Muscle of back (tissue), 13 donors: ENCODE measurements at places on chromosomes 2 and 18. TPM values are rescaled to one million over a fixed set of nuclear protein-coding genes. Genes with fewer than 3 reads are reported as not detected.

DNA sequence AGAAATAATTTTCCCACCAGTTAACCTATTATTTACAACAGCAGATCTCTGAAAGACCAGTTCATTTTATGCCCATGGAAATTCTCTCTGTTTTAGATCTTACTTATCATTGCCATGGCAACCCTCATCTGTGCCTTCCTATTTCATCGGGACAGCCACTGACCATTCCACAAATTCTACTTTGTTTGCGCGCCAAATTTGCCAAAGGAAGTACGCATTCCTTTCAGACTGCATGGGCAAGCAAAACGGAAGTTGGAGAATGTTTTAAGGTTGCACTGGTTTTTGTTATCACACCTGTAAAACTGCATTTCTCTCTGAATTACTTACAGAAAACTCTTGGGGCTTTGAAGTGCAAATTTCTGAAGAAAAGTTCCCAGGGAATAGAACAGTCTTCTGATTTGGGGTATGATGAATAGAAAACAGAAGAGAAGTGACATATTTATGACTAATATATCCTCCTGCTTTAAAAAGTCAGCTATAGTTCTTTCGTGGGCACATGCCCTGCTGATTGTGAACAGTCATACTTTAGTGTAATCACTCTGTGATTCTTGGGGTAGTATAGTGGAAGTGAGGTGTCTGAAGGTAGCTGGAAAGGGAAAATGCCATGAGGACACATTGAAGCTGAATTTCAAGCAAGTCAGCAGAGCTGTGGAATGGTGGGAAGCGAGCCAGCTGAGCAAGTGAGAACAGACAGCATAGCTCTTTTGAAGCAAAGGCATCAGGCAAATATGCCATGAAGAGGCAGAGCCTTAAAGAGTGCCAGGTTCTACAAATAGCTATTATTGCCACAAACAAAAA lies 20.9 kb downstream of the NETO1 start:
- DNase-seq: peak; percentile 4

DNA sequence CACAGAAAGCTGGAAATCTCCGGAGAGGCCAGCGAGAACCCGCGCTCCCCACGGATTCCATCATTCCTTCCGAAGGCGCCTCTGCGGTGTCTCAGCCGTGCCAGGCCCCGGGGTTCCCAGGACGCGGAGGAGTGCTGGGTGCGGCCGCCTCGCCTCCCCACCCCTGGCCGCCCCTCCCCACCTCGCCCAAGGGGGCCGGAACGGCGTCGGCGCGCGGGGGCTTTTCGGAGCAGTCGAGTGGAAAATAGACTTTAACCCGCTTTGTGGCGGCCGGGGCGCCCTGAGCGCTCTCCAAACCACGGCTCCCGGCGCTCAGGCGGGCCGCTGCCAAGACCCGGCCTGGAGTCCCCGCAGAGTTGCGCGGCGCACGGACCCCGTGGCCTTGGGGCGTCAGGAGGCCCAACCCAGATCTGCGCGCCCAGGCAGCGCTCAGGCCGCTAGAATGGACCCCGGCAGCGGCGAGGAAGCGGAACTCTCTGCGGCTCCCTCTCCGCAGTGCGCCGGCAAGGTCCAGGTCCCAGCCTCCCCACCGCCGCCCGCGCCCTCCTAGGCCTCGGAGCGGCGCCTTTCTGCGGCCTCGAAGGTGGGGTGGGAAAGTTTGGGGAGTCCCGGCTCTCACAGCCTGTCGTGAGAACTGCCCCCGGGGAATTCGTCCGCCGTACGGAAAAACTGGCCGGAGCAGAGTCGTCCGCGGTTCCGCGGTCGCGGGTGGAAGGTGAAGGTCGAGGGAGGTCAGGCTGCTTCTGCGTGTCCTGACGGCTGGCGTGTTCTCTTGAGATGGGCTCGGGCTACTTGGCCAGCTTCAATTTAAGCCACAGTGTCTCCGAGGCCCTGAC lies 1.2 kb upstream of the EMX1 start:
- DNase-seq: peak; percentile 71

GRCh38 chr2:9905413-9905812 lies 46.1 kb upstream of the GRHL1 start:
- no peak for DNase-seq

GRCh38 chr2:98087447-98088020 lies 567 bp downstream of the VWA3B start:
- DNase-seq: no peak

The AFG3L2 gene
- polyA plus RNA-seq: 45.4 TPM

DNA sequence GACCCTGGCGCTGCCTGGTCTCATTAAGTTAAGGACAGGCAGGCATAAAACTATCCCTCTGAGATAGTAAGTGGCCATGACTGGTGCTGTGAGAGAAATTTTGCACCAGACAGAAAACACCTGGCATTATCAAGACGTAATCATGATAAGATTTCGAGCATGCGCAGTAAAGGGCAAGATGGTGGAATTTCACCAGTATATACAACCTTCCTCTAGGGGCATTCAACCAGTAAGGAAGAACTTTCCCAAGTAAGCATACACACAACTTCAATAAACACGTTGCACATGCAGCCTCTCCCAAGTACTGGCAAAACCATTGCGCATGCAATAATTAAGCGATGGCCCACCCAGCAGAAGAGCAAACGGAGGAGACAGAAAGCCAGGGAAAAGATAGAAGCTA lies 1376.4 kb upstream of the CRIM1 start:
- no peak for DNase-seq

DNA sequence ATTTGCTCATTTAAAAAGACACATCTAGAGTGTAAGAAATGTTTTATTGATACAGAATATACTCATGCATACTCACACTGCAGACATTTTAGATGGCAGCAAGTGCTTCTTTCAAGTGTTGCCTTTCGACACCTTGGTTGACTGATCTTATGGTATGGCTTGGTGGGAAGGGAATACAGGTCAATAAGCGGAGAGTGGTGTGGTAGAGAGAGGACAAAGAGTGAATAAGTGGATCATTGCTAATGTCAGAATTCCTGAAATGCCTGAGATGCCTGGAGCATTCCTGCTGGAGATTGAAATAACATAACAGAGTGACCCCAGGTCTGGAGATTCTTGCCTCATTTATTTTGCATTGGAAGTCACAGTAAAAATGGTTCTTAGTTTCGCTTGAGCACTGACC lies 76.7 kb downstream of the RND3 start:
- DNase-seq: no peak

The FABP1 gene
- polyA plus RNA-seq: not detected

DNA sequence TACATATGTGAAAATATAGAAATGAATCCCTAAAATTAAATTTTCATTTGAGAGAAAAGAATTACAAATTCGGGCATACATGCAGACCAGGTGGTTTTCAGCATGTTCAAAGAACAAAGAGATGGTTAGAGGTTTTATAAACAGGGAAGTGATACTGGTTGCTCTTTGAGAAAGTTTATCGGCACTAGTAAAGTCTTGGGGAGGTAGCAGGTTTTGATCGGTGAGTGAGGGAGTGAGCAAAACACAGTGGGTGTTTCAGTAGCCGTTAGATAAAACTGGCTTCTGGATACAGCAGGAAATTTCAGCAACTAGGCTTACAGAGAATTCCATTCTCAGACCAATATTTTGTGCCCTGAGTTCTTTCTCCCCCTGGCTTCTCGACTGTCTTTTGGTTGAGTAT lies 51.1 kb downstream of the DSC3 start:
- no peak for DNase-seq

The C2orf78 gene
- polyA plus RNA-seq: not detected

- no peak for DNase-seq
These were observed 24.2 kb downstream of the APLF start for GRCh38 chr2:68491582-68491981.

The UCN gene
- 1.1 TPM for polyA plus RNA-seq

DNA sequence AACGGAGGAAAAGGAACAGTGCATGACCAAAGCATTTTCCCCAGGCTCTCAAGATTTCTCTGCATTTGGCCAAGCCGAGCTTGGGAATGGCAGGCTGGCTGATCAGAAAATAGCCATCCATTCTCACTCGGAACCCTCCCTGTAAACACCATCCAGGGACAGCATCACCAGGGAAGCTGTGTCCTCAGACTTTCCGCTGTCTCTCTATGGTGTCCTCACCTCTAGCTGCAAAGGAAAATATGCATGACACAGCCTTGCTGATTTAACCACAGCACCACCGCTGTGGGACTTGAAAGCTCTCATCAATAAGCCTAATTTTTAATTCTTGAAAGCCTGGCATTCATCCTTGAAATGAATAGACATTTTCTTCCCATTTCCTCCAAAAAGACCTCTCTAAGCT lies 311.7 kb downstream of the EIPR1 start:
- no peak for DNase-seq

The VWA3B gene
- polyA plus RNA-seq: 0.79 TPM

GRCh38 chr18:36757991-36758390 lies 70.8 kb downstream of the TPGS2 start:
- peak; percentile 56 for DNase-seq

DNA sequence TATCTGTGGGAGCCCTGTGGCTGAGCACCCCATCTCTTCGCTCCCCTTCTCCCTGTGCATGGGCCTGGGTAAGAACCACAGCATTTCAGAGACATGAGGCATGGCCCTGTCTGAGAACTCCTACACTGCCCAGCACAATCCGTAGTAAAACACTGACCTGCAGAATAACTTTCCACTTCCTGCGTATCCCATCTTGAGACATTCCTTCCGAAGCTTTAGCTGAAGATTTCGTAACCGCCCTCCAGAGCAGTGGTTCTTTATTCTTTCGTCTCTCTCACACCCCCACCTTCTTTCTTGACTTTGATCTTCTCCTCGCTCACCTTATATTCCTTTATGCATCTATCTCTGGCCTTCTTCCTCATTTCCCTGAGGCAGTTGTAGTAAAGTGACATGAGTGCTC lies 381.1 kb downstream of the HRH4 start:
- no peak for DNase-seq

DNA sequence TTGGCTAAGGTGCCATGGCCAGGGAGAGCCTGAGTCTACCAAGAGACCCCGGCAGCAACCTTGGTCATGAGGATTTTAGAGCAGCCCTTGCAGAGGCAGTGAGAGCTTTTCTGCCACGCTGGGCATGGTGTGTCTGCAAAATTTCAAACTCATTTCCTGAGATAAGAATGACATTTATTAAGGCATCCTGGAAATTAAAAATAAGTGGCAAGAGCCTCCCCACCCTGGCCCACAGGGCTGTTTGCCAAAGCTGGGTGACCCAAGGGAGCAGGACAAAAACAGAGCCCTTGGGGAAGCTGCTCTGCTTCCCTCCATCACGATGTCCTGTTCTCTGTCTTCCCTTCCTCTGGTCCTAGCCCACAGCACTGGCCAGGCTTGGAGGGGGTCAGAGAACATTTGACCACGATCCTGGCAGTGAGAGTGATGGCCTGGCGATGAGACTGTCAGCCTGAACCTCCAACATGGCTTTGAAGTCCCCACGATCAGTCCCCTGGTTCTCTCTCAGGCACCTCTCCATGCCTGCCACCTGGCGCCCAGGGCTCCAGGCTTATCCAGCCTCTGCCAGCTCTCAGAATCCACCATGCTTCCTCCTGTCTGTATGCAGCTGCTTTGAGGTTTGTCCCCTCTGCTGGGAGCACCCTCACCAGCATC lies 68.9 kb upstream of the RMDN2 start:
- no peak for DNase-seq

DNA sequence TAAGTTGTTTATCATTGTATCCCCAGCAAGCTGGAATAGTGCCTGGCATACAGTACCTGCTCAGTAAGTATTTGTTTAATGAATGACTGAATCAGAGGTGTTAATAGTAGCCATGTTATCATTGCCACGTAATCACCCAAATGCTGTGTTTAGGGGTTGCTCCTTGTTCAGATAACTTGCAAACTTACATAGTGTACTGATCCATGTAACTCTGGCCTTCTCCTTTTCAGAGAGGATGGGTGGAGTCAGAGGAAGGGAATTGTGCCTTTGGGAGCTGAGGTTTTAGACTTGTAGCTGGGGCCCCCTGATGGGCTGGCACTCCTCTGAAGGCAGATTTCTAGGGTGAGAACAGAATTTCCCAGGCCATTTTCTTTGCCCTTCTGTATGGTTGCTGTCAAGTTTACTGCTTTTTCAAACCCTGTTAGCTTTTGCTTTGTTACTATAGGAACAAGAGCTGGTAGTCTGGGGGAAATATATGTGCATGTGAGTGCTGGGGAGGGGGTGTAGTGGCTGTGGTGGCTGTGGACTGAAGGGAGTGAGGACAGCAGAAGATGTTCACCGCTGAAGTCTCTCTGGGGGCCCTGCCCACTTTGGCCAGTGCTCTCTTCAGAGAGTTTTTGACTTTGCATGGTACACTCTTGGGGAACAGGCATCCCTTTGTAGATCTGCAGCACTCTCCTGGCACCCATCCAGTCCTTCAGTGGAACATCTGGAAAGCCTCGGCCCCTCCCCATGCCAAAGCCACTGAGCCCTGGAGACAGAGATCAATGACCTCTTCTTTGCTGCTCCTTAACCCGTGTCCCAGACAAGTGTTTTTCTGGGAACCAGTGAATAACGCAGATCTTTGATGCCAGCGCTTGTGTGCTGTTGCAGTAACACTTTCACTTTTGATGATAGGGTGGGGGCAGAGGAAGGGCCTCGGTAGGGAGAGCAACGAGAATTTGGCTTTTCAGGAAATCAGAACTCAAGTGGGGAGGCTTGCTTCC lies 209.0 kb downstream of the PRKCE start:
- peak; percentile 89 for DNase-seq

GRCh38 chr2:88671786-88672427 lies 19.6 kb upstream of the RPIA start:
- no peak for DNase-seq

The BZW1 gene
- polyA plus RNA-seq: 163 TPM

The SERPINB11 gene
- polyA plus RNA-seq: not detected

GRCh38 chr2:233285921-233286320 lies 21.7 kb upstream of the SAG start:
- DNase-seq: no peak

DNA sequence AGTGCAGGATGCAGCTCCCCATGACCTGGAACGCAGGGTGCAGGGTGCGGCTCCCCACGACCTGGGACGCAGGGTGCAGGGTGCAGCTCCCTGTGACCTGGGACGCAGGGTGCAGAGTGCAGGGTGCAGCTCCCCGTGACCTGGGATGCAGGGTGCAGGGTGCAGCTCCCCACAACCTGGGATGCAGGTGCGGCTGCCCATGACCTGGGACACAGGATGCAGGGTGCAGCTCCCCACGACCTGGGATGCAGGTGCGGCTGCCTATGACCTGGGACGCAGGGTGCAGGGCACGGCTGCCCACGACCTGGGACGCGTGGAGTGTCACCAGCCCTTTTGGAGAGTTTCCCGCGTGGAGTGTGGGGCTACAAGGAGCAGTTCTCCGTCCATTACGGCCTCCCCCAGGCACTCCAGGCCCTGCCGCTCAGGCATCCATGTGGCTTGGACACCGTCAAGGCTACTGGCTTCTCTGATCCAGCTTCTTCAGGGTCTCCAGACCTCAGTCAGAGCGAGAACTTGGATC lies 38.7 kb downstream of the PXDN start:
- no peak for DNase-seq

GRCh38 chr2:222960126-222960525 lies 91.9 kb upstream of the KCNE4 start:
- no peak for DNase-seq

DNA sequence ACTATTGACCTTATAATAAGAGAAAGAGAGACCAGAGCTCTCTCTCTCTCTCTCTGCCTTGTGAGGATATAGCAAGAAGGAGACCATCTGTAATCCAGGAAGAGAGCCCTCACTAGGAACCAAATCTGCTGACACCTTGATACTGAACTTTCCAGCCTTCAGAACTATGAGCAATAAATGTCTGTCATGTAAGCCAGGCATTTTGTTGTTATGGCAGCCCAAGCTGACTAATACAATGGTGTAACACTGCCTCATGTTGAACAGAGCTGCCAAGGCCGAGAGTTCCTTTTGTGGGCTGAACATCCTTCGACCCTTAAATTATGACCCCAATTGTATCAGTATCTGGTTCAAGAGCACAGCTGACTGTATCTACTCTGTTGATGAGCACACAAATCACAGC lies 108.0 kb downstream of the LRRC30 start:
- DNase-seq: no peak
